ENCODE measurements at places on chromosomes 3 and 15.
A peak's percentile ranks its signal among the peaks of the same experiment; 100 is the strongest.

DNA sequence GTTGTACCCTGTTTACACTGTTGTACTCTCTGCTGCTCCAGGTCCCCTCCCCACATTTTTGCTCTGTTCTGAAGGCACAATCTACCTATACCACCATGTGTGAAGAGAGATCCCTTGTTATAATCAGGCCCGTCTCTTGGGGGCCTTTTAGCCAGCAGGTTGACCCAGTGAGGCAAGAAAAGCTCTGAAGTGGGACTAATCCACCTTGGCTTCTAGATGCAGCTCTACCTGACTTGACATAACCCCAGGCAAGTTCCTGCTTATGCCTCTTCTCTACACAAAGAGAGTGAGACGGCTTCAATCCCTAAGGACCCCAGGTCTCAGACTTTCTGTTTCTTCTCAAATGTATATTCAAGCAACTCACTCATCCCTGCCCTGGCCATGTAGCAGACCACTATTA, 56.9 kb upstream of the MANF start:
- no peak for DNase-seq

DNA sequence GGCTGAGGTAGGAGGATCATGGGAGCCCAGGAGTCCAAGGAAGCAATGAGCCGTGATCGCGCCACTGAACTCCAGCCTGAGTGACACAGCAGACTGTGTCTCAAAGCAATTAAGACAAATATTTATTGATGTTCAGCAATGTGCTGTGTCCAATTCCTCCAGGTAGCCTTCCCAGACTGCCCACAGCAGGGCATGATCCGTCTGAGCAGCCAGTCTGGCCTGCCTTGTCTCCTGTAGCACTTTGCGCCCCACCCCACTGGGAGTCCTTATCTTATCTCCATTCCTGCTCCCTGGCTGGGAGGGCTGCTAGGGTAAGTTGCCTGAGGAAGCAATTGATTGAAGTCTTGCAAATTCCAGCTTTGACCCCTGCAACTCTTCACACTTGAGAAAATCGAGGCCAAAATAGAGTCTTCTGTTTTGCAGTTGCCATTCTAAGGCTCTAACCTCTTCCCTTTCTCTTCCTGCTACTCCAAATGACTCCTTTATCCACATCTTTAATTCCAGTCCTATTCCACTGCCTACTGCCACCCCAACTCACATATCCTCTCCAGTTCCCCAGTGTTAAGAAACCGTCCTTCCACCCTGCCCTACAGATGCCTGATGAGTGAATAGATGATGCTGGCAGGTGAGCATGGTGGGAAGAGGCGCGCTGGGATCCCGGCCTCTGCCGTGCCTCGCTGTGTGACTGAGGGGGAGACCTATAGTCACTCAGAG, 26.9 kb upstream of the LCTL start:
- no peak for DNase-seq

GRCh38 chr3:97187771-97188170, 373.4 kb downstream of the EPHA6 start:
- no peak for DNase-seq

DNA sequence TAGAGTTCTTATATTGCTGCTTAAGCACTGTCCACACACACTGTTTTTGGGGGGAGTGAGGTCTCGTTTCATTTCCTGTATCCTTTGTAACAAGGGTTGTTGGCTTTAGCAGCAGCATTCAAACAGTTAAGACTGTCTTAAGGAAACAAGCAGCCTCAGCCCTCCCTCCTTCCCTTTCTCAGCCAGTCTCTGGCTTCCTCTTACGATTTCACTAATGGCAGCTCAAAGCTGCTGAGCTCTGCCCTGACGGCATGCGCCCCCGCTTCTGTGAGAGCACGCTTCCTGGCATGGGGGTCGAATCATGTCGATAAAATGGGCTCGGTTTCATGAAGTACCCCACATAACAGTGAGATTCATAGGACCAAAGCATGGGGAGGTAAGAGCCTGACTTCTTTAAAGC, 105.0 kb downstream of the KLHL25 start:
- peak; percentile 61 for DNase-seq

GRCh38 chr3:139491027-139491700, 14.8 kb upstream of the RBP2 start:
- DNase-seq: no peak

DNA sequence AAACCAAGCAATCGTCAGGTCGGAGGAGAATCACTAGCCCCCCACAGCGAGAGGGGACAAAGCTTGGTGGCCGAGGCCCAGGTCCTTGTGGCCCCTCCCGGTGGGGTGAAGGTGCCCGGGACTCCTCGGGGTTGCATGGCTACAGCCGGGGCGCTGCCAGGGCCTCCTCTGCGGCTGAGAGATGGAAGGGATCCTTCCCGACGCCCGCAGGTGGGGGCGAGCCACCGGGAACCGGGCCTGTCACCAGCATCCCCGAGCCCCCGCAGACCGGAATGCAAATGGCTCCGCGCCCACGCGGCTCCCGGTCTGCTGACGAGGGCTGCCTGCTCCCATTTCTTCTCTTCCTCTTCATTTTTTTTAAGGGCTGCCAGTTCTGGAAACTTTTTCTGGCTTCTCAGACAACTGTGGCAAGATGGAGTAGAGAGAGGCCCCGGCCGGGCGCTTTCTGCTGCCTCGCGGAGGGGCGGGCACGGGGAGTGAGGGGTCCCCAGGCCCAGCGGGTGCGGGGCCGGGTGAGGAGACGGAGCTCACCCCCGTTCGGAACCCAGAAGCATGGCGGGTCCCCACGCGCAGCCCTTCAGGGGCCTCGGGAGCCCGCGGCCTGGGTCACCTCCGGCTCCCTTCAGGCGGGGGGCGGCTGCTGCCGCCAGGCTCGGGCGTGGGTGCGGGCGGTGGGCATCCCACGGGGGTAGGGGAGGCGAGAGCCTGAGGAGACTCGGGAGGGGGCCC, 27.5 kb downstream of the MELTF start:
- DNase-seq: no peak

DNA sequence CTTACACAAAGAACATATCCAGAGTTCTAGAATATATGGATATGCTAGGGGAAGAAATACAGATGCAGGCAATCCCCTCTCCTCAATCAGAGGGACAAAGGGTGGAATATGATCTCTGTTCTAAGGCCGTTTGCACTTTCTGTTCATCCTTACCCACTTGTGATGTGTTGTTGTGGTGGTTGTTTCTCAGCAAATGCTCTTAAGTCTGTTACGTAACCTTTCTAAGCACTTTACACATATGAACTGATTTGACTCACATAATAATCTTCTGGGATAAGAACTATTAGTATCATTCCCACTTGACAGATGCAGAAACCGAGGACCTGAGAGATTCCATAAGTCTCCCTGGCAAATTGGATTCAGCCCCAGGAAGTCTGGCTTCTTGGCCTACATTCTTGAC, 40.5 kb downstream of the NGRN start:
- no peak for DNase-seq

DNA sequence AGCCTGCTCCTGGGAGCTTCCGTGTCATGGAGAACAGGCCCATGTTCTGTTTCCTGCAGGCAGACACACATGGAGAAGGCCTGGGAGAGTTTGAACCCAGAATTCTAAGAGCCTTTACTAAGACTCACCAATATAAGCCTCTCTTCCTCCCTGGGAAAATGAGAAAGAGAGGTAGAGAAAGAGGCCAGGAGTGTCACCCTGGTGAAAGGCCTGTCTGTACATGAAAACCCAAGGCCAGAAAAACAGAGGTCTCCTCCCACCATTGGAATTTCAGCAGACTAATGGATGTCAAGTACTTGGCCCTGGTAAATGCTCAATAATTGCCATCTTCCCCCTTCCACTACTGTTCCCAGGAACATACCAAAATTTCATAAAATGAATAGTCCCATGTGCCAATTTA, 117.6 kb downstream of the TOP2B start:
- no peak for DNase-seq

DNA sequence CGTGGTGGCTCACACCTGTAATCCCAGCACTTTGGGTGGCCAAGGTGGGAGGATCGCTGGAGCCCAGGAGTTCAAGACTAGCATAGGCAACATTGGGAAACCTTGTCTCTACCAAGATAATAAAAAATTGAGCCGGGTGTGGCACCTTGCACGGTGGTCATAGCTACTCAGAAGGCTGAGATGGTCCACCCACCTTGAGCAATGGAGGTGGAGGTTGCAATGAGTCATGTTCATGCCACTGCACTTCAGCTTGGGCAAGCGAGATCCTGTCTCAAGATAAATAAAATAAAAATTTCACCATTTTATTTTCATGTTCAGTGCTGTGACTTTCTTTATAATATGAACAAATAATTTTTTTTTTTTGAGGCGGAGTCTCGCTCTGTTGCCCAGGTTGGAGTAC, 12.5 kb downstream of the MAPK6 start:
- no peak for DNase-seq

DNA sequence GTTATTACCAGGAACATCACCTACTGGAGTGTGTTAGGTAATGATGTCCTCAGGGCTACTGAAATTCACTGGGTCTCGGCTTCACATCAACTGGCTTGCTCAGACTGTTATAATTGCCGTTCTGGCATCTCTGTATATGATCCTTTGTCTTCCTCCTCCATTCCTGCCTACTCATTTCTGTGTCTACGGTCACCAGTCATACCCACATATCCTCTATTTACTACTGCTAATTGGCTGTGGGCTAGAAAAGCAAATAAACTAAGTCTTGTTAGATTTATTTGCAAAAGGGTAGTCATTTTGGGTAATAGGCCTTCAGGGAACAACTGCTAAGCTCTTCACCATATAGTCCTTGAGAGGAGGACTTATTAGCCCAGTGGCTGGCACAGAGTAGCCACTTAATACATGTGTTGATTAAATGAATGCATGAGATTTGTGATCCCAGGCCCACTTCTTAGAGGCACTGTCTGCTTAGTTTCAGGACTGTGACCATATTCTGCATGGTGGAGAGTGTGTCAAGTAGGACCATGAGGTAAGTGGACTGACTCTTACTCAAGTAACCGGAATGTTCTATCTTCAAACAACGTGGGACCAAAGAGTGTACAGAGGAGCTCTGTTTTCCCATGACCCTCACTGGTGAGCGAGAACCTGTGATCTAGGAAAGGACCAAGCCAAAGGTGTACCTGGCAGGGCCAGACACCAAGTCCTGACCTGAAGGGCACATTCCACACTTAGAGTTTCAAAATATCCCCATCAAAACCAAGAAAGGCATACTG, 13.2 kb downstream of the ZDHHC3 start:
- DNase-seq: no peak

- DNase-seq: no peak
Measured at GRCh38 chr3:117005911-117006522, 296.4 kb downstream of the TUSC7 start.

- DNase-seq: no peak
Measured at GRCh38 chr15:46041905-46042304, 407.1 kb downstream of the SQOR start.

DNA sequence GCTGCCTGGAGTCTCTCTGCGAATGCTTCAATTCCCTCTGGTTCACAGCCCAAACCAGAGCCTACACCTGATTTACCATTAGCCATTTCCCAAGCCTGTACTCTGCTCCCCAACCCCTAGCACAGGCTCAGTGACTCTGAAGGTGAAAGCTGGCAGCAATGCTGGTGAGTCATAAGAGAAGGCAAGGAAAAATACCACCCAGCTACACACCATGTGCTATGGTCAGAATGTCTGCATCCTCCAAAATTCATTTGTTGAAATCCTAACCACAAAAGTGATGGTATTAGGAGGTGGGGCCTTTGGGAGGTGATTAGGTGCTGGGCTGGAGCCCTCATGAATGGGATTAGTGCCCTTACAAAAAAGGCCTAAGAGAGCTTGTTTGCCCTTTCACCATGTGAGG, 117.1 kb upstream of the TJP1 start:
- no peak for DNase-seq

- no peak for DNase-seq
Measured at GRCh38 chr3:121483290-121483689, 62.5 kb downstream of the POLQ start.

GRCh38 chr15:61364871-61365270, 135.8 kb upstream of the RORA start:
- DNase-seq: no peak

GRCh38 chr3:23377928-23378672, 175.0 kb downstream of the UBE2E2 start:
- DNase-seq: no peak

GRCh38 chr15:84953136-84953535, 28.5 kb upstream of the PDE8A start:
- no peak for DNase-seq

- DNase-seq: no peak
Measured at GRCh38 chr3:191336833-191337232, 6.5 kb upstream of the UTS2B start.

DNA sequence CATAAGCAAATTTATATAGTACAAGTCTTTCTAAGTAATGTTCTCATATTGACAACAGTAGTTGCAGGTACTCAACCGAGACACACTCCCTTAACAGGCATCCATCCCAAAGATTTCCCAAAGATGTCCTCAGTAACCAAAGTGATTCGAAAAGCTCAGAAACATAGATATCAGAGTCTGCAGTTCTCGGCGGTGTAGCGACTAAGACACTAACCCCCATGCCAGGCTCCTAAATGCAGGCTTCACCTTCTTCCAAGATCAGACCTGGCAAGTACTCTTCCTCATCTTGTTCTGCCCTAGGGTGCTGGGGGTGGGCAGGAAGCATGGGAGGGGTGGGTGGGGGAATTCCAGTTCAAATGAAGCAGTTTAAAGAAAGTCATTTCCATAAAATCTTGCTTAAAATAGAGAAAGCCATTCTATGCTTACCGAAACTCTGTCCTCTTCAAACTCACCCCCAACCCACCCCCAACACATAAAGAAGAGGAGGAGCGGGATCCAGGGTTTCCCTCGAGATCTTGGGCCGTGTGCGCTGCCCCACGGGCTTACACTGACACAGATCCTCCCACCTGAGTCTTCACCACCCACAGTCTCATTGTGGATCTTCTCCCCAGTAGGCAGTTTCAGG, 59.0 kb upstream of the BCL6 start:
- DNase-seq: no peak

DNA sequence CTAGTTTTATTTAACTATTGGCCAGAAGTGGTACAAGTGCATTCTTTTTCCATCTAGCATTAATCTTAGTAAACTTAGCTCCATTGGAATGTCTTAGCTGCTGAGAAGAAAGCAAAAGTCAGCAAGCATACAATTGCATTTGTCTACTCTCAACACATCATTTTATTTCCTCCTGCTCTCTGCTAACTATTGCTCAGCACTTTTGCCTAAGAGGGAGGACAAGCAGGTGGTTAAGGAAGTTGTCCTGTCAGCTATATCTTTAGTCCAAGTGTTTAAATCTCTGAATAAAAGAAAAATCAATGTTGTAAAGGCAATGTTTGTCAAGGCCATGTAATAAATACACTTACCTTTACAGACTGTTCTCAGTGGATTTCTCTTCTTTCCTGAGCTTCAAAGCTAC, 51.0 kb downstream of the FHIT start:
- DNase-seq: no peak

DNA sequence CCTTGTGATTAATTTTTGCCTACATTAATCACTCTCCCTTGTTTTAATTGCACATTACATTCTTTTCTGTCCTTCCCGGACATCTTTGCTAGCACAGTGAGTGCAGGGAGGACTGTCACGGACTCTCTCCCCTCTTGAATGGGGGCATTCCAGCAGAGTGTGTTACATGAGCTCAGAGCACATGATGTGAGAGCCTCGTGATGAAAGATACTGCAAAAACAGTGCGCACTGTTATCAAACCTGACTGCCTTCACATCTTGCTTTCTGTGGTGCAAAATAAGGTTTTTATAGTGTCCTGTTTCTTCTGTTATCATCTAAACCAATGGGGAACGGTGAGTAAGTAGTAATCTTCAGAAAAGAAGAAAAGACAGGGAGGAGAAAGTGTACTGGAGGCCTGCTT, 167.5 kb downstream of the PGPEP1L start:
- DNase-seq: no peak

Measured in activated naive CD8-positive, alpha-beta T cell treated with anti-CD3 and anti-CD28 coated beads, Interleukin-2, amount 50 U/mL, for 24 hours (primary cell).